ENCODE measurements at places on chromosomes 1 and 21.

GRCh38 chr1:93675931-93676330, 5.7 kb downstream of the BCAR3 start:
- no peak for DNase-seq

- no peak for DNase-seq
These were observed 85.1 kb downstream of the PCSK9 start for GRCh38 chr1:55124470-55124869.

DNA sequence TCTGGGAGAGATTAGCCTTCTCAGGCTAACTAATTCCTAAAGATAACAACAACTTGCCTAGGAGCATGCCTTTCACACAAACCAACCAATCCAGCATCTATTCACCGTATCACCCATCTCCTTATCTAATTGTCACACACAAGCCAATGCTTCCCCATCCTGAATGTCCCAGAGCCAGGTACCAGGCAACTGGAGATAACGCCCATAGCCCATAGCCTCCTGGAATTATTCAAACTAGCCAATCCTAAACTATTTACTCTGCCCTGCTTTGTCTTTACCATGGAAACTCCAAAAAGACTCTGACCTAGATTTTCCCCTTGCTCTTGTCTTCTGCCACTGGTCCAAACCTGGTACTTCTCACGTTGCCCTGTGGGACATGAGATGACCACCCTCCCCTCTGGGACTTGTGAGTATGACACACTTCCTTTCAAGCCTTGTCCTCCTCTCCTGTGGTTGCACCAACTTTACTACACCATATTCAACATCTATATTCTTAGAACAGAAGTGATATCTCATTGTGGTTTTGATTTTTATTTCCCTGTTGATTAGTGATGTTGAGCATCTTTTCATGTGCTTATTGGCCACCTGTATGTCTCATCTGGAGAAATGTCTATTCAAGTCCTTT, 8.8 kb upstream of the ATG4C start:
- no peak for DNase-seq

DNA sequence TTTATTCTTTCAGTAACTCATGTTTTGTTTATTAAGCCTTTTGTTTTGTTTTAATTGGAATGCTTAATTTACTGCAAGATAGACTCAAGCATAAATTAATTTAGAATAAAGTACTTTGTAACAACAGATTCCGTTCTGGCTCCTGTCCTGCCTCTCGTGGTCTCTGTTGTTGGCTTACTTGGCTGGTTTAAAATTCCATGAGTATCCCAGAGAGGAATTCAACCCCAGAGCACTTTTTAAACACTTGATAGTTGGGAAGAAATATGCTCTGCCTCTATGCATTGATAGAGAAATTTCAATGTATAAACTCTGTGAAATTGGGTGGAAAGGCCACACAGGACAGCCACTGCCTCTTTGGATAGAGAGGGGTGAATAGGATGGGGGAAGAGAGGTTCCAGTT, 89.7 kb downstream of the ATP5PO start:
- DNase-seq: peak; percentile 47

GRCh38 chr1:107879927-107880326, 85.1 kb downstream of the VAV3 start:
- no peak for DNase-seq

GRCh38 chr1:235571482-235571881, 67.2 kb upstream of the B3GALNT2 start:
- no peak for DNase-seq

DNA sequence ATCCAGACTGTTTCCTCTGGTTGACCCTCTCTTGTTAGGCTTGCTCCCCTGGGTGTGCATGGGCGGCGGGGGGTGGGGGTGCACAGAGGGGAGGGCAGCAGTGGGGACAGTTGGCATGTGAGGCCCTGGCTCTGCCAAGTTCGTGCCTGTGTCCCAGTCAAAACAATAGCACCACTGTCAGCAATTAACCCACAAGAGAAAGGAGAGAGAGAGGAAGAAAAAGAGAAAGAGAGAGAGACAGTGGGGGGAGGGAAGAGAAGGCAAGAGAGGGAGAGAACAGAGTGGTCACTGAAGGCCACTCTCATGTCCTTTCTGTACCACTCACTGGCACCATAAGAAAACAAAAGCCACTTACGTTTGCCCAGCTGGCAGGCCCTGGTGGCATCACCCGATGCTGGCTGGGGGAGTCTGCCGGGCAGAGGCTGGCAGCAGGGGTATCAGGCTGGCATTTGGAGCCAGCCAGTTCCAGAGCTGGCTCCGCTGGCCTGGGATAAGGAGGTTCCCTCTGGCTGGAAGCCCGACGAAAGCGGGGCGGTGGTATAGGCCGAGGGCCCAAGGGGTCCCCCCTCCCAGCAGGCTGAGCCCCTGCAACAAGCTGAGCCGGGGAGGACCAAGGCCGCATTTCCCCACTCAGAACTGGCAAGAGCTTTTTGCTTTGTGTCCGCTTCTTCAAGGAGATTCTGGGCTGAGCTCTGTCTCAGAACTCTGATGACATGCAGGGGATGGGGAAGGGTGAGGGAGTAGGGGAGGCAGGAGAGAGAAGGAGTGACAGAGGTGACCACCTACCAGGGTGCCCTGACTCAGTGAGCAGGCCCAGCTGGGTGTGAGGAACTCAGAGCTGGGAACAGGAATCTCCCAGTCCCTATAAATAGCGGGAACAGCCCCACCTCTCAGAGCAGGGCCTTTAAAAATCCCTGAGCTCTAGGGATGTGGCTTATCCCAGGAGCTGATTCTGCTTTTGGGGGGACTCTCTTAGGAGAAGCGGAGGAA, 27.9 kb downstream of the PIK3C2B start:
- no peak for DNase-seq

DNA sequence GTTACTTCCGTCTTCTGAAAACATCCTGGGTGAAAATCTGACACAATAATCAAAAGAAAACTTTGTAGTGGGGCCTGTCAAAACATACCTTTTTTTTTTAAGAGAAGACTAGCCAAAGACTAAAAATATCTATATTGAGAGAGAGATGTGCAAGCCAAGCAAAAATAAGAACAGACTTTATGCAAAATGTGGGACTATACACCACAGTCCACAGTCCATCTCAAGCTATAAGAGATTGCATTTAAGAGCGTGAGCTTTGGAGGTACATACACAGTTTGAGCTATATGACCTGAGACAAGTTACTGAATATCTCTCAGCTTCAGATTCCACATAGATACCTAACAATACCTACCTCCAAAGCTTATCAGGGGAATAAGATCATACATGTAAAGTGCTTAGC, 64.9 kb upstream of the DYNLT5 start:
- DNase-seq: no peak

DNA sequence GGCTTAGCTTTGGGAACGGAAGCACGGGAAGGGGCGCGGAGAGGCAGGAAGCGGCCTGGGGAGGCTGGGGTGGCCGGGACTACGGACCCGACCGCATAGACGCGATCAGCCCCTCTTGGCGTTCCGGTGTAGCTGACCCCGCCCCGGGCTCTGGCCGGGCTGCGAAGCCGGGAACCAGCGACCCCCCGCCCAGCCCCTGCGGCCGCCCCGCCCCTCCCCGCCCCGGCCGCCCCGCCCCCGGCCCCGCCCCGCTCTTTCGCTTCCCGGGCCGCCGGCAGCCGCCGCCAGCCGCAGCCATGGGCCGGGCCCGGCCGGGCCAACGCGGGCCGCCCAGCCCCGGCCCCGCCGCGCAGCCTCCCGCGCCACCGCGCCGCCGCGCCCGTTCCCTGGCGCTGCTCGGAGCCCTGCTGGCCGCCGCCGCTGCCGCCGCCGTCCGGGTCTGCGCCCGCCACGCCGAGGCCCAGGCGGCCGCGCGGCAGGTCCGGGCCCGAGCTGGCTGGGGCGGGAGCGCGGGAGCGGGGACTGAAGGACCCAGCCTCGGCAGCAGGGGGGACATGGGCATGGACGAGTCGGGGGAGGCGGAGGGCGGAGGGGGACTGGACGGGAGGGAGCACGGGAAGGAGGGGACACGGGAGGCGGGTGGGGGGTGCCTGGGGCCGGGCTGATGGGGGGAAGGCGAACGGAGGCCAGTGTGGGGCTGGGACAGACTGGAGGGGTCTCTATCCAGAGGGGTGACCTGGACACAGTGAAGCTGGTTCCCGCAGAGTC, at the start of gene SELENON:
Gene SELENON (plus strand): TSS at position 259 of the 768 bp plus-strand sequence. CDS start 38 bp downstream, at position 297.
- DNase-seq: peak; percentile 65

DNA sequence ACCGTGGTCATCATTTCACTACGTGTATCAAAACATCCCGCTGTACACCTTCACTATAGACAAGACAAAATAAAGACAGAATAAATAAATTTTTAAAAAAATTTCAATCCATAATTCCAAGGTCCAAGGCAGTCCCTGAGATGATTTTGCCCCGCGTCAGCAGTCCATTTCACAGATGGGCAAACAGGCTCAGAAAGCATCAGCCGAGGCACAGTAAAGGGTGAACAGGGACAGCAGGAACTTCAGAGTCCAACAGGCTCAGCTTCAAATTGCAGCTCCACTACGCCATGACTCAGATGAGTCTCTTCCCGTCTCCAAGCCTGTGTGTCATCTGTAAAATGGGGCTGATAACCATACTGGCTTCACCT, 15.0 kb downstream of the MATN1 start:
- DNase-seq: no peak

DNA sequence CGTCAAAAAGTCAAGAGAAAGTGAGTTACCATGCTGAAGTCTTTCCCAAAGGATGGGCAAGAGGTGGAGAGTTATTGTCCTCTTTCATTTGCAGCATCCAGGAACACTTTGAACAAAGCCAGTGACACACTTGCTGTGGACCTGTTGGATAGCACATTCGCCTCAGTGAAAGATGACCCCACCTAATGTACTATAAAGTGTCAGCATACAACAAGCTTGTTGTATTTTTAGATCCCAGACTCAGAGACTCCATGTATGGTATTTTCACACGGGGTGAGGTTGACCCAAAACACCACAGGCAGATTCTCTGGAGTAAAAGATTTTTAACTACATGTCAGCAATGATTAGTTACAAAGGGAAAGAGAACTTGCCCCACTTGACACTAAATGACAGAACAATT, 273.8 kb downstream of the PTBP2 start:
- DNase-seq: no peak

DNA sequence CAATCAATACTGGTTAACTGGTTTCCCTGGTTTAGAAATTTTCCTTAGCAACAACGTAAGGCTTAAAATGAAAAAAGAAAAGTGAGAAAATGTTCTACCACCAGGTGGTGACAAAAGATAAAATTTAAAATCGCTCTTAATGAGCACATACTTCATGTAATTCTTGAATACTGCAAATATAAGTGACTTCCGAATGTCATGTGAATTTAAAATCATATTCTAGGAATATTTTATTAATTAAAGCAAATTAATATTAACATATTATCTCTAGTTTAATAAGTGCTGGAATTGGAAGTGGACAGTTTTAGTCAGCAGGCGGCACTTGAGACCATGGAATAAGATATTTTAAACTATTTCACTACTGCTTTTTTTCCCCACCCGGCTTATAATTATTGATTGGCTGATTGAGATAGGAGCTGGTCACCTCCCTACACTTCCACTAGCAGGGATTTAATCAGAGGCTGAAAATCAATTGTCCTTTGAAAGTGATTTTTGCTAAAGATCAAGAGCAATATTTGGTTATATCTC, 5.0 kb upstream of the ADAMTS1 start:
- peak; percentile 66 for DNase-seq

DNA sequence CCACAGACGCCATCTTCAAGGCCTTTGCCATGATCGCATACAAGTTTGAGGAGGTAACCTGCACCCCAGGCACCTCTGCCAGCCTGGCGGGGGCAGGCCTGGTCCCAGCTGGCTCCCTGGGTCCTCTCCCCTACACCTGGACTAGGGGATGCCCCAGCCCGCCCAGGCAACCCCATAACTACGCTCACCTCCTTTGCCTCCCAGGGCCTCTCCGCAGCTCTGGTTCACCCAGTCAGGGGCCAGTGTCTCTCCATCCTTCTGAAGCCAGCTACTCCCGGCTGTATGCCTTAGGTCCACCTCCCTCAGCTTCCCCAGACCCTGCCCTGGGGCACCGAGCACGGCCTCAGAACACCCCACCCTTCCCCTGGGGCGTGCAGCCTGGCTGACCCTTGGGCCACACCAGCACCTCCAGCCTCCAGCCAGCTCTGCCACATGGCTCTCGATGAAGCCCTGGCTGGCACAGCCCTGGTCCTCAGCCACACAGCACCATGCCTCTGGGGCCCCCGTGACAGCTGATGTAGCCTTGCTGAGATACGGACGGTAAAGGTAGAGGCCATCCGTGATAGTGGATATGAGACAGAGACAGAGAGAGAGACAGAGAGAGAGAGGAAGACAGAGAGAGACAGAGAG, 80.4 kb upstream of the COL6A1 start:
- no peak for DNase-seq

DNA sequence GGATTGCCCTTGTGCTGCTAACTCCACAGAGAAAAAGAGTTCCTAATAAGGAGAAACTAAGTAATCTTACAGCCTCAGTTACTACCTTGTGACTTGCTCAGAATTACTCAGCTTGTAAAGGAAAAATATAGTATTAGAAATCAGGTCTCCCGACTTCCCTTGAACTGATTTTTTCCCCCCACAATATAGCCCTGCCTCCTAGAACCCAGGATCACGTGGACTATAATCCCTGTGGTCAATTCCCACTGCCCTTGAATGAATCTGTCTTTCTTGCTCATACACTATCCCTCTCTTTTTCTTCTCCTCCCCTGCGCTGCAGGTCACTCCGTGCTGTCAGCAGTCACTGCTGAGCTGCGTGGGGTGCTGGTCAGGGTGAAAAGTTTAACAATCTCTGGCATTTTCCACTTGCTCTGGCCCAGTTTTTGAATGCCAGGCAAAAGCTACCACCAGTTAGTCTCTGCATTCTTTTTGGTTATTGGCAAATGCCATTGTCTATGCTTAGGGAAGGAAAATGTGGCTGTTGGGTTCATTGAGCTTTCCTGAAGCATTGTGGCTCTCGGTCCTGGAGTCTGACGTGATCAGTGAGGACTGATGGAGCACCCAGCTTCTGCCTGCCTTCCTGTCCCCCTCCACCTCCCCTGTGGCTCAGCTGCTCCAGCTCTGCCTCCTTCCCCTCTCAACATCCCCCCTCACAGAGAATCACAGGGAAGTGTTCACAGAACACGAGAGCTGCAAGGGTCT, 1.9 kb upstream of the MYOC start:
- DNase-seq: no peak

DNA sequence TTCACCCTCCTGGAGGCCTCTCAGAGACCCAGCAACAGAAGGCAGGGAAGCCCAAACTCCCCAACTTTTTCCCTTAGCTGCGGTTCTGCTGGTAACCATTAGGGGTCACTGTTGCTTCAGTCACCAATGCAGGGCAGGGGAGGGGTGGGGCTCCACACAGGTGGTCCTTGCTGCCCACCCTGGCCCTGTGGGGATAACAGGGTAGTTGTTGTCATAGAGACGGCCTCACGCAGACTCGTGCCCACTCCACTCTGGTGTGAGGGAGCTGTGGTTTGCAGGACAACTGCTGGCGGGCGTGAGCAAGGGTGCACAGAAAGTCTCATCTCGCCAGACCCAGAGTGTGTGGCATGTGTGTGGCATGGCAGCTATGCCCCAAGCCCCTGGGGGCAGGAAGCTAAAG, 19.9 kb downstream of the INSRR start:
- peak; percentile 23 for DNase-seq

GRCh38 chr1:236083650-236084385, 18.9 kb upstream of the NID1 start:
- DNase-seq: no peak

DNA sequence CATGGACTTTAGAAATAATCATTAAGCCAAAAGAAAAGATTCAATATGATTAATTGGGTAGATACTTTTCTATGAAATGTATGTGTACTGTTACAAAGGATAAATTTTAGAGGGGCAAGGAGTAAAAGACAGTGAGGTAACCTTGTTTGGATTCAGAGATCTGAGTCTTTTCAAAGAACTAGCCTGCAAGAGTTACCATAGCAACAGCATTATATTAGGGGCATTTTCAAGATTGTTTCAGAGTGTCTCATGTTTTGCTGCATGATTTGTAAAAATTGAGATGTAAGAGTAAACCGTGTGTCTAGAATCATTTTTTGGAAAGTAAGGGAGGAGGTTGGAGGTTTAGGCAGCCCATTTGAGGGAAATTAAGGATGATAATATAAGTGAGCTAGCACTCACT, 70.6 kb upstream of the KIAA1614 start:
- peak; percentile 66 for DNase-seq

Data from EL (cell line).